Fibroblast of mammary gland (primary cell): ENCODE measurements at places on chromosomes 7 and 10.

- no peak for DNase-seq
Measured at GRCh38 chr7:128731184-128731583, 8.0 kb upstream of the CALU start.

GRCh38 chr10:124204726-124205125, 111.3 kb upstream of the CHST15 start:
- no peak for DNase-seq

DNA sequence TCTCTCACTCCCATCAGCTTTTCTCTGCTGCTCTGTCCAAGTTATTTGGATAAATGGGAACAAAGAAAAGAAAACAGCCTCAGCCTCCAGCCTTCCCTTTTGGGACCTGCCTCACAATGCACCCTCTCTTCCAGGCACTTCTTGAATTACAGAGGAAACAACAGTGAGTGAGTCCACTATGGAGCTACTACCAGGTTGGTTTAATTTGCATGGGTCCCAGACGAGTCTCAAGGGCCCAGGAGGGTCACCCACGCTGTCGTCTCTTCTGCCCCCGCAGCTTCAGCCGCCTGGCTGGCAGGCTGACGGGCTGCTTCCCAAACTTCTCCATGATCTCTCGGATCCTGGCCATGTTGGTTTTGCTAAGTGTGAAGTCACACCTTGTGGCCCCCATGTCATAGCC, 80.4 kb downstream of the GPR26 start:
- no peak for DNase-seq

DNA sequence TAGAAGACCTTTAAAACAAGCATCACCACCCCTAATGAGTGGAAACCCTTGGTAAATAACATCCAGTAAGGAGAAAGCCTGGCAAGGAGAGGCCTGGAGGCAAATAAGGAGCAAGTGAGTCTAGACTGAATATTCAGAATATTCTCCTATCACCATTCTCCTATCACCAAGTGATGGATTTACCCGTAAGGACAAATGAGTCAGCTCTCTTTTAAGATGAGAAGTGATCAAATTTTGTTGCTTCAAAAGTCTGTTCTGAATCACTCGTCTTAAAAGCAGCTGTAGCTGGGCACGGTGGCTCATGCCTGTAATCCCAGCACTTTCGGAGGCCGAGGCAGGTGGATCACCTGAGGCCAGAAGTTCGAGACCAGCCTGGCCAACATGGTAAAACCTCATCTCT, 28.4 kb downstream of the KIAA1549 start:
- DNase-seq: peak; percentile 9

GRCh38 chr10:116737627-116738327, 4.6 kb downstream of the HSPA12A start:
- DNase-seq: no peak

DNA sequence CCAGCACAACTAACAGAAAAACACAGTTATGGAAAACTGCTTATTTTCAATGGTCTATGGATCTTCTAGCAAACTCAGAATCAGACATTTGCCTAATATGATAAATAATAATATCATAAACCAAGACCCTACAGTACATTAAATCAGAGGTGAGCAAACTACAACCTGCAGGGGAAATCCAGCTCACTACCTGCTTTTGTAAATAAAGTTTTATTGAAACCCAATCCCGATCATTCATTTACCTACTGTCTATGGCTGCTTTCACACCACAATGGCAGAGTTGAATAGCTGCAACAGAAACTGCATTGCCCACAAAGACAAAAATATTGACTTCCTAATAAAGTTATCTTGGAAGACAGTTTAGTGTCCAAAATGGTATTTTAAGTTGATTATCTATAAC, 108.5 kb downstream of the ELAPOR2 start:
- no peak for DNase-seq

DNA sequence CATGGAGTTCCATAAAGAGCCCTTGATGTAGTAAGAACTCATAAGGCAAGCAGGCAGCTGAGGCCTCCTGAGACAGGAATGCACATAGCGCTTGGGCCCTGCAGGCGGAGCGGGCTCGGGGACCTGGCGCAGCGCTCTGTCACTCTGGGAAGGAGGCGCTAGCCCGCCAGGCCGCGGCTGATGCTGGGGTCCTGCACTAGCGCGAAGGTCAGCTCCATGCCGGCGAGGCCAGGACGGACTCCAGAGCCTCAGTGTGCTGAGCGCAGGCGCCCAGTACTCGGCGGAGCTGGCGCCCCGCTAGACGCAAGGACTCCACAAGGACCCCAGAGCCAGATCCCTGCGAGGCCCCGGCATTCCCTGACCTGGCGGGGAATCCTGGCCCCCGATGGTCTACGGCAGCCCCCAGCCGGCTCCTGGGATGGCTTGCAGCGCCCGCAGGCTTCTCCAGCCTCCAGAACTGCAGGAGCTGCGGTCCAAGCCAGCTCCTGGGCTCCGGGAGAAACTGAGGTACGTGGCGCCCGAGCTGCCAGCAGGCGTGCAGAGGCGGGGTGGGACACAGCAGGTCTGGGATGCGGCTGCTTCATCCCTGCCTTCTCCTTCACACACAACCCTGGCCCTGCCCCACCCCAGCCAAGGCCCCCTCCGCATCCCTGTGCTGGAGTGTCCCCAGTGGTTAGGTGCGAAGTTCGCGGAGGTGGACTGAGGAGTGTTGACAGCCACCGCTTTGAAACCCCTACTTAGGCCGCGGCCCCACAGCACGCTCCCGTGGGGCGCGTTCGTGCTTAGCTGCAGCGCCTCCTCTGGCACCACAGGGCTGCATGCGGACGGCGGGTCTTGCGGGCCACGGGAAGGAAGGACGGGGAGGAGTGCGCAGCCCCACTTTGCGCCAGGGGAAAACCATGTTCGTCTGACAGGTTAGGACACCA, 761.5 kb upstream of the POM121L12 start:
- DNase-seq: no peak

DNA sequence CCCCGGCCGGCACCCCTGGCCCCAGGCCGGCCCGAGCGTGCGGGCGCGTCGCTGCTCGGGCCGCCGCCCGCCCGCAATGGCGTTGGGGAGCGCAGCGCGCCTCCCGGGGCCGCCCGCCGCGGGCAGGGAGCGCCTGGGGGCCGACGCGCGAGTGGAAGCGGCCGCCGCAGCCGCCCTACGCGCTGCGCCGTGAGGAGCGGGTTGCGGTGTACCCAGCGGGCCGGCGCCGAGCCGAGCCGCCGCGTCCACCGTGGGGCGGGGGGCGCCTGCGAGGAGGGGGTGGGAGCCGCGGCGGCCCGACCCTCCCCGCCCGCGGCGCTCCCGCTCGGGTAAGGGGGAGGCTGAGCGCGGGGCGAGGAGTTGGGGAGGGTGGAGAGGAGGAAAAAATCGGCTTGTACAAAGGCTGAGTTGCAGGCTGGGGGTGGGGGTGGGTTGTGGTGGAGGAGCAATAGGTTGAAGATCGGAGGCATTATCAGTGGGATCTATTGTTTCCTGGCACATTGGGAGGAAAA, 473 bp downstream of the PPP1R9A start:
- no peak for DNase-seq
